ENCODE measurements at places on chromosomes 1 and 21. TPM values are rescaled to one million over a fixed set of nuclear protein-coding genes. Genes with fewer than 3 reads are reported as not detected.

Gene PGBD5
- 23.5 TPM for total RNA-seq

Gene DCDC2B
- not detected for total RNA-seq

Gene TCHH
- total RNA-seq = under 0.01 TPM

Gene GPX7
- total RNA-seq = 24.7 TPM

Gene AIM2
- 19.7 TPM for total RNA-seq

Gene ITSN1
- 159 TPM for total RNA-seq

Gene OPRD1
- 0.31 TPM for total RNA-seq

Gene EXTL2
- total RNA-seq = 35.7 TPM

Gene TDRD5
- total RNA-seq = 1.9 TPM

Gene FCRL5
- not detected for total RNA-seq

Gene PTPRF
- total RNA-seq = 73.2 TPM

Gene CNR2
- not detected for total RNA-seq

Gene ODF2L
- 146 TPM for total RNA-seq

Gene OR2T29
- total RNA-seq = not detected

Gene PDE4DIP
- 613 TPM for total RNA-seq

Gene SIM2
- total RNA-seq = not detected
